ENCODE measurements at places on chromosomes 1 and 21.
A peak's percentile ranks its signal among the peaks of the same experiment; 100 is the strongest.

- no peak for DNase-seq
Measured at GRCh38 chr1:3551290-3551678, 60.0 kb downstream of the MEGF6 start.

DNA sequence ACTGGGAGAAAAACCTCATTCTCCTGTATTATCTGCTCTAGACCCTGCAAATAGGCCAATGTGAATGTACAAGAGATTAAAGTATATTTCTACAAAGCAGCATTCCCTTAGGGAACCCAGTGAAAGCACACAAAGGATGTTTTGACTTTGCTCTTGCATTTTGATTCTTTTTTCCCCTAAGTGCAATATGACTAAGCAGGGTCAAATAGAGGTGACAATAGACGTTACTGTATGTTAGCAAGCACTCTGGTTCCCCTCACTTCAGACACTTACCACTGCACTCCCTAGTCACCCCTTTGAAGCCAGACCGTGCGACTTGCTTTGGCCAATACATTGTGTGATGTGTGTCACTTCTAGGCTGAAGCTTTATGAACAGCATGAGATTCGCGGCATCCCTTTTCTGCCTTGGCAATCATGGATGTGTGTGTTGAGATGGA, 209.7 kb downstream of the RHOU start:
- no peak for DNase-seq

- DNase-seq = no peak
Measured at GRCh38 chr1:30599721-30600120, 123.7 kb downstream of the MATN1 start.

GRCh38 chr21:35614396-35614921, 445.9 kb downstream of the SETD4 start:
- DNase-seq = no peak

DNA sequence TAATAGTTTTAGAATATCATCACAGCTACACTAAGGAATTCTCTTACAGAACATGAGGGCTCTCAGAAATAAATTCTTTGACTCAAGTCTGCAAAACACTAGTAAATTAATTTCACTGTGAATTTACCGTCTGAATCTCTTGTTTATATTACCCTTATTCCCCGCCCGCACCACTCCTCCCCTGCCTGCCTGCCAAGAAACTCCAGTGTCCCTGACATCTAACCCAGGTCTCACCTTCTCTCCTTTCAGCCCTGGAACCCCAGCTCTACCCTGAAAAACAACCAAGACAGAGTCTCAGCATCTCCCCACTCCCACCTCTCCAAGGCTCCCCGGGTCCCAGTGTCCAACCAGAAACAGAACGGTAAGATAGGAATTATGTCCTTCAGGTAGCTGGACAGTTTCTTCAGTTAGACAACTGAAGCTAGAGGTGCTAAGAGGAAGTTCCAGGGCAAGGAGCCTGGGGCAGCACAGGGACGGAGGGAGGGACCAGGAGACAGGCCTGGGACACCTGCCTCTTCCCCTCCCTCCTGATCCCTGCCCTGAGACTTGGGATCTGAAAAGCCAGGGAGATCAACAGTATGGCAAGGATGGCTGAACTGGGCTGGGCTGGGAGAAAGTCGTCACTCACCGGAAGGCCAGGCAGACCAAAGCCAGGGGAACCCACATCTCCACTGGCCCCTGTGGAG, 15.4 kb downstream of the COL16A1 start:
- DNase-seq = no peak

DNA sequence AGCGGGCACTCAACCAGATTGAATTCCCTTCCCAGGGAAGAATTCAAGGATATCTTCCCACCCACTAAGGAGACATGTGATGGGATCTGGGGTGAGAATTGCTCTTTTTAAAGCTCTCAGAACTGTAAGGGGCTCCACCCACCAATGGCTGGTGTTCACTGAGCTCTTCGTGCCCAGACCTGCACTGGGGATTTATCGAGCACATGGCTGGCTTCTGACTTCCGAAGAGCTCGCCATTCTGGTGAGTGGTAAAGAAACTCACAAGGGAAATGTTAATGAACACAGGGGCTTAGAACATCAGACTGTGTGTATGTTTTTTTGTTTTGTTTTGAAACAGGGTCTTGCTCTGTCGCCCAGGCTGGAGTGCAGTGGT, 9.8 kb downstream of the PADI3 start:
- DNase-seq = no peak

GRCh38 chr1:195939844-195940243, 668.4 kb downstream of the KCNT2 start:
- no peak for DNase-seq

DNA sequence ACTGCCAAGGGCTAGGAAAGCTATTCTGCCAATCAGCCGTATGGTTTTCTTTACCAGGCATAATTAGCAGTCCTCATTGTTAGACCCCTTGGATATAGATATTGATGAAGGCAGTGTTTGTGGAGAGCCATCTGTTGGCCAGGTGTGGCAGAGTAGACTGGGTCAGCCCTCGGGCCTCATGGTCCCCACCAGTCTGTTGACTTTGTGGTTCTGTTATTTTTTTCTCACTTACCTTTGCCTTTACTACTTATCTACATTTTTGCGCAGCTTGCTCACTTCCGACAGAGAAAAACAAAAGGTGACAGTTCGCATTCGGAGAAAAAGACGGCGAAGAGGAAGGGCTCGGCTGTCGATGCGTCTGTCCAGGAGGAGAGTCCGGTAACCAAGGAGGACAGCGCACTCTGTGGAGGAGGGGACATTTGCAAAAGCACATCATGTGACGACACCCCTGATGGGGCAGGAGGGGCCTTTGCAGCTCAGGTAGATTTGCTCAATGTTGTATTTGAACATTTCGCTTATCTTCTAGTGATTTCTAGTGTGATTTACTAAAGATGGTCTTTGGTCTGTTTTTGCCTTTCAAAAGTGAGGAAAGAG, 2.3 kb downstream of the PCNT start:
- no peak for DNase-seq

DNA sequence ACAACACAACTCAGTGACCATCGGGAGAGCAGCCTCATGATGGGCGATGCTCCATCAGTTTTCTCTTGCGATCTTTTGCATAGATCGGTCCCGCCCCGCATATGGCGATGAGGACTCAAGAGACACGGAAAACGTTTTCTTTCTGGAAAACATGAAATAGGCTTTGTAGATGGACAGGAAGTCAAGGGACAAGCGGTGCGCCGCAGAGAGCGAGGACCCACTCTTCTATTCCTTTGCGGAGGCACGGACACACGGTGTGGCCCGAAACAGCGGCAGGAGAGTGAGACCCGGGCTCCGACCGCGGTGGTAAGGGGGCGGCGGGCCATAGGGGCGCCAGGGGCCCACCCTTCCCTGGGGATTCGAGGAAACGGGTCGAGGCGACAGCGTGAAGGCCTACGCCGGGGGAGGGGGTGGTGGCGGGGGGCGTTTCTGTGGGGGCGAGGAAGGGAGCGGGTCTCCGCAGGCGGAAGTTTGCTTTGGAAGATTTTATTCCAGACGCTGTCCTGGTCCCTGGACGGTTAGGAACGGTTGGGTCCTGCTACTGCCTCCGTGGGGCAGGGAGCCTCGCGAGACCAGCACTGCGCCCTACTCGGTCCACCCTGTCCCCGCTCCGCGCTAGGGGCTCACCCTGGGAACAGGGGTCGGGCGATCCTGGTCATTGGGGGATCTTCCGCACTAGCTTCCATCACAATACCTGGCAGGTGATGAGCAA, 796 bp upstream of the TDRKH start:
- DNase-seq = no peak

- no peak for DNase-seq
Measured at GRCh38 chr1:188170935-188171334, 1342.2 kb downstream of the PLA2G4A start.

DNA sequence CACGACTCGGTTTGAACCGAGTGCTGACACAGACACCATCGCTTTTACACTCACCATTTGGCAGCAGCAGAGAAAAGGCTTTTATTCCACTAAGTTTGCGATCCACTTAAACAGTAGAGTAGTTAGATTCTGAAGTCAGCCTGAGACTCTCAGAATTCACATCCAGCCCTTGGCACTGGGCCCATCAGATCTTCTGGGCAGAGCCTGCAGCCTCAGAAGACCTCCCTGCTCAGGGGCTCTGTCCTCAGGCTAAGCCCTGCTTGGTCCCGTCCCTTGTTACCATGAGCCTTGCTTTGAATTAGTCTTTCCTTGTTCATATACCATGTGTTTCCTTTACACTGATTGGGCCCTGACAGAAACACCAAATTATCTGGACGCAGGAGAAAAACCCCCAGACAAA, 41.4 kb upstream of the AJAP1 start:
- DNase-seq = no peak

DNA sequence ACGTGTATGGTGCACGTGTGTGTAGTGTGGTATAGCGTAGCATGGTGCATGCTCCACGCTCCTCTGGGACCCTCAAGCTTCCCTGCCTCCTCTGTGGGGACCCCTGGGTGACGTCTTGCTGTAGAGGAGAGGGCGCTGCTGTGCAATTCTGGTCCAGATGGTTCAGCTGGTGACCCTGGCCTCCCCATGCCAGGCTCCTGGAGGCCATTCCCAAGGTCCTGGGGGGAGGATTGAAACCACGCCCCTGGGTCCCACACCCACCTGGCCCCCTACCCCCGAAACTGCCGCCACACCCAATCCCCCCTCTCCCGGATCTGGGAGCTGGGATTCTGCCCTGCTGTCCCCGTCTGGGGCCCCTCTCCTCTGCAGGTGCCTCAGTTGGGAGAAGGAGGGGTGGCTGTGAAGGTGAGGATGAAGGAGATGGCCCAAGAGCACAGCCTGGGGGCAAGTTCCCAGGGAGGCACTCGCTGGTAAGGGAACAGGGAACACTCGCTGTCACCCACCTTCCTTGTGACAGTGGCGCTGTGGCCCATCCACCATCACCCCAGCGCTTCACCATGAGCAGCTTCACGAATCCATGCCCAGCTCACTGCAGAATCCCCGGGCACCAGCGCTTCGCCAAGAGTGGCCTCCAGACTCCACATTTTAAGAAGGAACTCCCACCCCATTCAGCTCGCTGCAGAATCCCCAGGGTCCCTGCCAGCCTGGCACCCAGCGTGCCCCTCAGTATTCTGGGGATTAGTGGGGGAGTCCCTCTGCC, 38.0 kb downstream of the WDR4 start:
- DNase-seq = no peak

DNA sequence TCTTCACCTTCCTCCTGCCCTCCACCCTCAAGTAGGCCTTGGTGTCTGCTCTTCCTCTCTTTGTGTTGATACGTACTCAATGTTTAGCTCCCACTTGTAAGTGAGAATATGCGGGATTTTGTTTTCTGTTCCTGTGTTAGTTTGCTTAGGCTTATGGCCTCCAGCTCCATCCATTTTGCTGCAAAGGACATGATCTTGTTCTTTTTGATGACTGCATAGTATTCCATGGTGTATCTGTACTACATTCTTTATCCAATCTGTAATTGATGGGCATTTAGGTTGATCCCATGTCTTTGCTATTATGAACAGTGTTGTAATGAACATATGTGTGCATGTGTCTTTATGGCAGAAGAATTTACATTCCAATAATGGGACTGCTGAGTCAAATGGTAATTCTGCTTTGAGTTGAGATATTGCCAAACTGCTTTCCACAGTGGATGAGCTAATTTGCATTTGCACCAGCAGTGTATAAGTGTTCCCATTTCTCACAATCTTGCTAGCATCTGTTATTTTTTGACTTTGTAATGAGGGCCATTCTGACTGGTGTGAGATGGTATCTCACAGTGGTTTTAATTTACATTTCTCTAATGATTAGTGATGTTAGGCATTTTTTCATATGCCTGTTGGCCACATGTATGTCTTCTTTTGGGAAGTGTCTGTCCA, 272.7 kb downstream of the SDCCAG8 start:
- no peak for DNase-seq

- DNase-seq = peak; percentile 76
Measured at GRCh38 chr1:116168277-116169032, 57.3 kb downstream of the MAB21L3 start.

DNA sequence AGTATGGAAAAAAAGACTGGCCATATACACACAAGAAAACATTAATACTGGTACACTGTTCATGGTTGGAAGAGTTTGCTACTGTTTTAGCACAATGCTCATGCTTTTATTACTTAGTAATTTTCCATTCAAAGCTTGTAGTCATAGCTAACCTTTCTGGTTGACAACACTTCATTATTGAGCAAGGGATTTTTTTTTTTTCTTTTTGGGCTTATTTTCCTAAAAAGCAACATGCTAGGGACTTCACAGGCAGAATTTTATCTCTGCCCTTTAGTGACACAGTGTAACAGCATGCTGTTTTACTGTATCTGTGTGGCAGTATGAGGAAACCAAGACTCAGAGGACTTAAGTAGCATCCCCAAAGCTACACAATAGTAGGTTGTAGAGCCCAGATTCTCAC, 58.5 kb downstream of the FGGY start:
- no peak for DNase-seq

GRCh38 chr1:93821423-93822144, 57.4 kb downstream of the DNTTIP2 start:
- DNase-seq = no peak

DNA sequence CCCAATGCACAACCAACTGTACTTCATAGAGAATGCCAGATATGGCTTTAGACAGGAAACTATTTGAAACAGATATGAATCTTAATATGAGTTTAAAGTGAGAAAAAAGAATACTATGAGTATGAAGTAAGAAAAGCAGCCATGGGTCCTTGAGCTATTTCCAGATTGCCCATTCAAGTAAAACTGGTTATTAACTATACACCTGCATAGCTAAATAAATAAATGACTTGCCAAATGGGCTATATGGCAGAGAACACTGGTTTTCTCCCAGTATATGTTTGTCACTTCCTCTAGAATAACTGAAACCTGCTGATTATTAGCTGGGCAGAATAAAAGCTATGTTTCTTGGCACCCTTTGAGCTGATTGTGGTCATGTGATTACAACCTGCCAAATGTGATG, 17.0 kb upstream of the CD1C start:
- DNase-seq = no peak

DNA sequence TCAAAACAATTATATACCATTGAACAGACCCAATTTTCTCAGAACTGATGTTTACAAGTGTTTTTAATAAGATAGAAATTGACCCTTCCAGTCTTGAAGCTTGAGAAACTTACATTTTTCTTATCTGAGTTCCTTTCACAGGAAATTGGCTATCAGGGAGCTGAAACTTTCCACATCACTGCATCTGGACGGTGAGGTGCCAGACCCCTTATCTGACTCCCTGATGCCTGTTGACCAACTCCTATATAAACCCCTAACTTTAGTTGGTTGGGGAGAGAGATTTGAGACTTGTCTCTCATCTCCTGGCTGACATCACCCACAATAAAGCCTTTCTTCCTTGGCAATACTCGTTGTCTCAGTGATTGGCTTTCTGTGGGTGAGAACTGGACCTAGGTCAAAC, 31.4 kb downstream of the LACTBL1 start:
- DNase-seq = no peak

GRCh38 chr1:72846476-72847278, 564.3 kb upstream of the NEGR1 start:
- no peak for DNase-seq

GRCh38 chr1:58620259-58620658, 43.2 kb upstream of the TACSTD2 start:
- no peak for DNase-seq
